GM03348 (cell line): ENCODE measurements at places on chromosomes 7 and 10.
A peak's percentile ranks its signal among the peaks of the same experiment; 100 is the strongest.

DNA sequence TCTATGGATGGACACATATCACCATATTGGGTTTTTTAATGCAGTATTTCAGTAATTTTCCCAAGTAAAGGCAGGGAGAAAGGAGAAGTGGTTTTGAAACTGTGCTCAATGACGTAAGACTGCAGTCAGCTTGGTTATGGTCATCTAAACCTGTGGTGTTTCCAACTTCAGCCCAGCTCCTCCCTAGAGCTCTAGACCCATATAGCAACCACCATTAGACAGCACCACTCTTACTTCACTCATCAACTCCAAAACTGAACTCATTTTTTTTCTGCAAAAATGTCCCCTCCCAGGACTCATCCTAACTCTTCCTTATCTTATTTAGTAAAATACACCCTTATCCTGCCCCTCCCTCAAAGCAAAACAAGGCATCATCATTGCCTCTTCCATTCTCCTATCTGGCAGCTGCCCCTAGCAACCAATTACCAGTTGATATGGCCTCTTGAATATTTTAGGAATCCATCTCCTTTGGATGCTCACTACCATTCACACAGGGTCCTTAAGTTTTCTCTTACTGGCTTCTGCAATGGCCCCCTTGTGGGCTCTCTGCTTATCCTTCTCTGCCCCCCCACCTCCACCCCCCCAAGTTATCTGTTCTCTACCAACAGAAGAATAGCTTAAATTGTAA lies 1.5 kb upstream of the RALA start:
- DNase-seq: no peak

- no peak for DNase-seq
These were observed 123.2 kb downstream of the AVL9 start for GRCh38 chr7:32618470-32618869.

DNA sequence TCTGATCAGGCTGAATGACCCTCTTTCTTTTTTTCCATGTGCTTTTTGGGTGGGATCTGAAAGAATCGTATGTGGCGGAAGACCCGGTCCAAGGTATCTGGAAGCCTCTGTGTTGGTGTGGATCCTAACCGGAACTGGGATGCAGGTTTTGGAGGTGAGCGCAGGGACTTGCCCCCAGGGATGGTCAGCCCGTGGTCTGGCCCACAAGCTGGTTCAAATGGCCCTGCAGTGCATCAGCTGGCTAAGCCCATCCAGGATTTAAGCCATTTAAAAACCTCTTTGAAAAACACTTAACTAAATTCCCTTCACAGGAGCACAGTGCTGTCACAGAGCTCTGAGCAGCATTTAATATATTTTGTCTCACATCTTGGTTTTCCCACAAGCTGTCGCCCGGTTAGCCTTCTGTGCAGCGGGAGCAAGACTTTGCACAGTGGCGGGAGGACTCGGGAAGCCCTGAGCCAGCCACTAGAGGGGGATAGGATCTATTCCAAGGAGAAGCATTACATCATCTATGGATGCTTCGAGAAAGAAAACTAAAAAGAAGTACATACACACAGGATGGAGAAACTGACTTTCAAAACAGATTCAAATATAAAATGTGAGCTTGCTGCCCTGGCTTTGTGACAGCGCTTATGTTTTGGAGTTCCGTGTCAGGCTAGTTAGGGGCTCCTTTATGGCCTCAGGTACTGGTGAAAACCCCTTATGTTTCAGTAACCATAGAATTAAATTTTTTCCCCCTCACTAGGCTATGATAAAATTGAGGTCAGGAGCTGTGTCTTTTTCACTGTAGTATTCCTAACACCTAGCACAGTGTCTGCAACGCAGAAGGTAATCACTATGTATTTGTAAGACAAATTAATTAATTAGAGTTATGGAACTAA lies 11.3 kb downstream of the CPA2 start:
- DNase-seq: peak; percentile 76

GRCh38 chr7:151725844-151726651 lies 150.9 kb downstream of the PRKAG2 start:
- DNase-seq: no peak

- no peak for DNase-seq
These were observed 35.1 kb upstream of the DNAJB6 start for GRCh38 chr7:157301610-157302120.

GRCh38 chr10:103443475-103444185 lies 8.5 kb downstream of the CALHM2 start:
- DNase-seq: no peak

GRCh38 chr10:76981251-76981650 lies 656.4 kb downstream of the KCNMA1 start:
- DNase-seq: no peak

DNA sequence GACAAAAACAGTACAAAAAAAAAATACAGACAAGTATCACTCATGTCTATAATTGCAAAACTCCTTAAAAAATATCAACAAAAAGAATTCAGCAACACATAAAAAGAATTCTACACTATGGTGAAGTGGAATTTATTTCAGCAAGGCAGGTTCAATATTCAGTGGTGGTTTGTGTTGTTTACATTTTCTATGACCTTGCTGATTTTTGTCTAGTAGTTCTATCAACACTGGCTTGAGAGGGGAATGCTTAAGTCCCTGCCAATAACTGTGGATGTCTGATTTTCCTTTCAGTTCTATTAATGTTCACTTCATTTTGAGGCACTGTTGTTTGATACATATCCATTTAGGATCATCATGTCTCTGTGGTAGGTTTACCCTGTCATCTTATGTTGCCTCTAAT lies 58.5 kb downstream of the CADPS2 start:
- no peak for DNase-seq

- peak; percentile 86 for DNase-seq
These were observed 30.4 kb downstream of the DDC start for GRCh38 chr7:50534690-50535290.

GRCh38 chr7:76356823-76357222 lies 2.0 kb downstream of the YWHAG start:
- DNase-seq: no peak

DNA sequence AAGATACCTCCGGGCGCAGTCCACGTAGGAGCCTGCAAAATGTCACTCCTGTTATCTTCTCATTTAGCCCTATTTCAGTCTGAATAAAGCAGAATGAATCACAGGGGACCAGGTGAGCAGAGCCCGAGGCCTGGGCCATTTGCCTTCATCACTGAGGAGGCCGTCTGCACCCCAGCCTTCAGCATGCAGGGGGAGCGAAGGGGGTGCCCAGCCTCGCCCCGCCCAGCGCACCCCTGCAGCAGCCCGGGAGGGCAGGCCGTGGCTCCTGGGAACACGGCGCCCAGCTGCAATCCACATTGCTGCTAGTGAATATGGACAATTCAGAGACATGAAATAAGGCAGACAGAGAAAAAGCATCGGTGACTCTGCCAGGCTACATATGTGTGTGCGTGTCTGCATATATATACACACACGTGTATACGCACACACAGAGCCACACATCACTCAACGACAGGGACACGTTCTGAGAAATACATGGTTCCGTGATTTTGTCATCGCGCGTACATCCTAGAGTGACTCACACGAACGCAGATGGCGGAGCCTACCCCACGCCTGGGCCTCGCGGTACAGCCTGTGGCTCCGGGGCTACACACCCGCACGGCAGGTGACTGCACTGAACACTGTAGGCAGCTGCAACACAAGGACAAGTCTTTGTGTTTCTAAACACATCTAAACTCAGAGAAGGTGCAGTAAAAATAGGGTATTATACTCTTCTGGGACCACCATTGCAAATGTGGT lies 15.2 kb upstream of the ELFN1 start:
- no peak for DNase-seq

DNA sequence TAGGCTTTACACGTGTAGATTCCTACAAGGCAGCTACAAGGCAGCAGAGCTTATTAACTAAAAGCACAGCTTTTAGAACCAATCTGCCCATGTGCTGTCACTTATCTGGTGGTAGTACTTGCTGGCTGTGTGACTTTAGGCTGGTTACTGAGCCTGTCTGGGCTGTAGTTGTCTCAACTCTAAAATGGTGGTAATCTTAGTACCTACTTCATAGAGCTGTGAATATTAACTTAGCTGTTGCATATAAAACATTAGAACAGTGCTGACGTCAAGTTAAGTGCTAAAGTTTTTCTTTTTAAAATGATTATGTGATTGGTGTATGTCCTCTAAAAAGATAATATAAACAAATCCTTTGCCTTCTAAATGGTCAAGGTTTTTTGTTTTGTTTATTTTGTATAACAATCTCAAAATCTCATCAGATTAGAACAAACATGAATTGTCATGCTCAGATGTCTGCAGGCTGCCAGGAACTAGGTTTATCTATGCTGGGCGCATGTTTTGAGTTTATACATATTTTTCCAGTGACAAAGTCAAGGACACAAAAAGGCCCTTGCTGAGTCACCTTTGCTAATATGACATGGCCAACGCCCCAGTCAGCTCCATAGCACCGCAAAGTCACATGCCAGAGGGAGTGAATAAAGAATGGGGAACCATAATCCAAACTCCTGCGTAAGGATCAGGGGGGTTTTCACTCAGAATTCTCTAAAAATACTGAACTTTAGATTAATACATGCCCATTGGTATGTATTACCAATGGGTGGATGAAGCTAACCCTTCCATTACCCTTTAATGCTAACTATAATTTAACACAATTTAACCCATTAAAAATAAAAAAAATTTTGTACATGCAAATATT lies 39.8 kb upstream of the ARL4A start:
- DNase-seq: peak; percentile 36

- no peak for DNase-seq
These were observed 137.4 kb upstream of the SEMA3D start for GRCh38 chr7:85324145-85324799.

DNA sequence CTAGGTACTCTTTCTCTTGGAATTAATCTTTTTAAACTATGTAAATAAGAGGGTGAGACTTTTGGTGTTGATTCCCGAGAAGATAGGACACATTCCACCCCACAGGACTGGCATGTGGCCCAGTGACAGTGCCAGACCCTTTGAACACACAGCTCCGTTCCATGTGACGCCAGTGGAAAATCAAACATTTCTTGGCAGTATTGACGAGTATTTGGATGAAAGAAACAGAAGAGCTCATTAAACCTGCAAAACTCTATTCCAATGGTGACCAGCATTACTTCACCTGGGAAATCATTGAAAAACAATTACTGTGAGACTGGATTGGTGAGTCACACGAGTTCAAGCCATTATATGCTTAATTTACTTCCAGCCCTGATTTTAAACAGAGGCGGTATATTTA lies 25.8 kb downstream of the AKR1E2 start:
- DNase-seq: no peak

DNA sequence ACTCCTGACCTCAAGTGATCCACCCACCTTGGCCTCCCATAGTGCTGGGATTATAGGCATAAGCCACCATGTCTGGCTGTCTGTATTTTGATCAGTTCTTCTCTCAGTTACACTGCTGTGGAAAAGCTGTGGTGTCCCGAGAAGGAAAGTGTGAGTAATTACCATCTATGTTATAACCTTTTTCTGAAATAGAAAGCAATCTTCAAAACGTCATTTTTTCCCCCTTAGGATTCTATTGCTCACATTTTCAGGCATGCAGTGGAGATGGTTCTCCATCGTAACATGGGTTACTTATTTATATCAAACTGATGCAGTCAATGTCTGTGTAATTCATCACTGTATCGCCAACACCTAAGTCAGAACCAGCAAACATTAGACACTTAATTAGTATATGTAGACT lies 103.5 kb upstream of the FAM3C start:
- no peak for DNase-seq

GRCh38 chr10:27235706-27236105 lies 4.9 kb downstream of the ACBD5 start:
- no peak for DNase-seq

- no peak for DNase-seq
These were observed 123.7 kb downstream of the CUL2 start for GRCh38 chr10:34966451-34966850.

- no peak for DNase-seq
These were observed 1.8 kb downstream of the TRPV6 start for GRCh38 chr7:142883571-142884285.

GRCh38 chr7:104127204-104127603 lies 80.6 kb downstream of the ORC5 start:
- DNase-seq: no peak

GRCh38 chr10:6702030-6702429 lies 122.0 kb upstream of the PRKCQ start:
- DNase-seq: no peak

DNA sequence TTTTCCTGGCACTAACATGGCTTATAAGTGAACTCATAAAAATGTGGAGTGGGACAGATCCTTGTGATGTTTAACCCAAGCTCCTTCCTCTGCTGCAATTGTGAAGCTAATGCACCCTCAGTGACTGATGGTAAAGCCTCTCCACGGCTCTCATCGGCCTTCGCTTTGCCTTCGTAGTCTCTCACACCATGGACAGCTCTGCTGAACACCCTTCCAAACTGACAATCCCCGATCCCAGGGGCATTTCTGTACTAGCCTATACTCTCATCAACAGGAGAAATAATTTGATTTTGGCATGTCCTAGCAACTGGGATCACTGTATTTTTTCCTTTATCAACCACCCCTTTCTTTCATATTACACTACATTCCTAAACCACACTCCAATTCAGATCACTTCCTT lies 6.1 kb downstream of the ZNF777 start:
- DNase-seq: no peak

DNA sequence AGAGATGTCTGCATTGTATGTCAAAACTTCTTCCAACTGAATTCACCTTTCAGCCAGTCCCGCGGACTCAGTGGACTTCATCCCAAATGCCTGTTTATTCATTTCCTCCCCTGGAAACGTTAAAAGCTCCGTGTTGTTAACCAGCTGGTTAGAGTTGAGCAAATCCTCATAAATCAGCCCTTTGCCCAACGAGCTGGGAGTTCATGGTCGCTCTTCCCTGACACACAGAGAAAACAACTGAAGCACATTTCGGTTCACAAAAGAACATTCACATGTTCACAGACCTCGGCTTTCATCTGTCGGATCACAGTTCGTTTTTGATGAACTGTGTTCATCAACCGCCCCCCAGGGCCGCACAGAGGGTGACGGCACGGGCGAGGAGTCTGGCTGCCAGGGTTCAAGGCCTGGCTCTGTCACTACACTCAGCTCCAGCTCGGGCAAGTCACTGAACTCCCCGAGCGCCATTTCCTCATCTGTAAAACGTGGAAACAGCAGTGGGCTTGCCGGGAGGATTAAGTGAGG lies 62.6 kb downstream of the GLI3 start:
- peak; percentile 40 for DNase-seq

GRCh38 chr10:128063736-128064107 lies 62.5 kb downstream of the MKI67 start:
- DNase-seq: no peak

- DNase-seq: no peak
These were observed 88.4 kb downstream of the ABCA13 start for GRCh38 chr7:48259463-48260280.

- DNase-seq: no peak
These were observed 643.6 kb downstream of the IPMK start for GRCh38 chr10:57624066-57624465.

DNA sequence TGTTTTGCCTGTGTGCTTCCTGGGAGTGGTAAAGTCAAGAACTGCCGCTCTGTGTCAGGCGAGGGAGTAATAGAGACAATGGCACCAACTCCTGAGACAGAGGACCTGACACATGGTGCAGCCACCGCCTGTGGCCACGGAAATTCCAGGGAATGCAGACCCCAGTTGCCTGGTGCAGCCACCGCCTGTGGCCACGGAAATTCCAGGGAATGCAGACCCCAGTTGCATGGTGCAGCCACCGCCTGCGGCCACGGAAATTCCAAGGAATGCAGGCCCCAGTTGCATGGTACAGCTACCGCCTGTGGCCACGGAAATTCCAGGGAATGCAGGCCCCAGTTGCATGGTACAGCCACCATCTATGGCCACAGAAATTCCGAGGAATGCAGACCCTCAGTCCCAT lies 8.7 kb downstream of the DIP2C start:
- no peak for DNase-seq

- DNase-seq: no peak
These were observed 214.6 kb upstream of the PHF14 start for GRCh38 chr7:10759120-10759519.
